ENCODE measurements at places on chromosomes 2 and 18. TPM values are rescaled to one million over a fixed set of nuclear protein-coding genes. Genes with fewer than 3 reads are reported as not detected.

DNA sequence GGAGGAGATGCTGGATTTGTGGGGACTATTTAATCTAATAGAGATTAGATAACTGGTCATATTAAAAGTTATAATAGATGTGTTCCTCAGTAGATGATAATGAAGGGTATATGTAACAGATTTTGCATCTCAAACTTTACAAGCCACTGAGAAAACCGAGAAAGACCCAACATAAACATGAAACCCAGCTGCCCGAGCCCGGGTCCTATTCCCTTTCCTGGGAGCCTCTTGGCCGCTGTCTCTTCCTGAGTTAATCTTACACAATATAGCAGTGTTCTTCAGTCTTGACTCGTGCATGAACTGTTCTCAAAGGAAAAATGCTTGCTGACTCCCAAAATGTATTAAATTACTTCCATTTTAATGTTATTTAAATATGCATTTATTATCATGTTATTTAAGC, 94.5 kb downstream of the COPS8 start:
- no peak for DNase-seq

DNA sequence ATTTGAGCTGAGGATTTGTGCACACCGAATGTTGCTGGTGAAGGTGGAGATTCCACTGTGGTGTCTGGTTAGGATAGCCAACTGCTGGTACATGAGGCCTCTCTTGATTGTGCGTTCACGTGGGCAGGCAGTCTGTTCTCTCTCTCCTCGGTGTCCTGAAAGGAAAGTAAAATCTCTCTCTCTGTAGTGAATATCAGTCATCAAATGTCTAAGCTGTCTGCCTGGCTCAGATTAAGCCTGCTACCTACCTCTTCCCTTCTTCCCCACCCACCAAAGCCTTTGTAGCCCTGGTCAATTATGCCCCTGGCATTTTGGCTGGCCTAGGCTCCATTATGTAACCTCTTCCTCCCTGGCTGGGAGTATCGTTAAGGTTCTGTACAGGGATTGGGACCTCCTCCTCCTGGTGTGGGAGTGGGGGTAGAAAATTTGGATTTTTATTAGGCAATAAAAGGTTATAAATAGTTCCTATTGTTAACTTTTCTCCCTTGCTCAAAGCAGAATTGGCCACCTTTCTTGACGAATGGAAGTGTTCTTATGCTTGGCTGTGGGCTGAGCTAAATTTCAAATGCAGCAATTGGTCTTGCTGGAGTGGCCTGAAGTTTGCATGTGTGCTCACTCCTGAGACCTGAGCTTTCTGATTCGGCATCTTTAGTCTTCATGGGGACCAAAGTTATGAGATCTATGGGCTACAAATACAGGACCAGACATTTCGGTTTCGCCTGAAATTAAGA, 148.8 kb downstream of the WDSUB1 start:
- peak; percentile 30 for DNase-seq

APOB gene
- not detected for total RNA-seq

GRCh38 chr2:67782443-67782842, 280.4 kb downstream of the C1D start:
- no peak for DNase-seq

TMEM150A gene
- total RNA-seq = 4.0 TPM

- peak; percentile 69 for DNase-seq
These were observed 221.6 kb downstream of the LPIN1 start for GRCh38 chr2:11967946-11968465.

GRCh38 chr18:2879889-2880288, 33.1 kb downstream of the EMILIN2 start:
- no peak for DNase-seq

DNA sequence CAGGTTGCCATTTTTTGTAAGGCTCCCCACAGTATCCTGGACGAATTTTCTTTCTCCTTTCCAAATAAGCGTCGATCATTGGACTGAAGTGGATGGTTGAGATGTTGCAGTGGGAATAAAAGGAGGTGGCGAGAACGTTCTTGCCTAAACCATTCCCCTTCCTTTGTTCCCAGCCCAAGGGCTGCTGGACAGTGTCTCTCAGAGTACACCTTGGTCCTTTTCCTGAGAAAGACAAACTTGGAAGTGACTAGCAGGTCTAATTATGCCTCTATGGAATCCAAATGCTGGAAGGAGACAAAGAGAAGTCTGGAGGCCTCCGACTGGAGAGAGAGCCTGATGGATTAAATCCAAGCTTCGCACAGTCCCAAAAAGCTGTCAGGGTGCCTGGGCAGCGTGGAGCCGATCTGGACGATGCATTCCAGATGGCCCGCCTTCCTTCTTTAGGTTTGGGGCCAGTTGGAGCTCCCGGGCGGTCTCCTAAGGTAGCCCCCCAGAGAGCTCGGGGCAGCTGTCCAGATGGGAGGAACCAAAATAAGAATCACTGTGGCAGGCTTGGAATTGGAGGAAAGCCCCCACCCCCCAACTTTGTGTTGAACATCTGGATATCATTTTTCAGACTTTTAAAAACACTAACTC, 186.8 kb downstream of the TMEM247 start:
- no peak for DNase-seq

GRCh38 chr2:77566131-77566530, 44.0 kb upstream of the LRRTM4 start:
- DNase-seq = no peak

GPR75 gene
- total RNA-seq = 2.8 TPM

DNA sequence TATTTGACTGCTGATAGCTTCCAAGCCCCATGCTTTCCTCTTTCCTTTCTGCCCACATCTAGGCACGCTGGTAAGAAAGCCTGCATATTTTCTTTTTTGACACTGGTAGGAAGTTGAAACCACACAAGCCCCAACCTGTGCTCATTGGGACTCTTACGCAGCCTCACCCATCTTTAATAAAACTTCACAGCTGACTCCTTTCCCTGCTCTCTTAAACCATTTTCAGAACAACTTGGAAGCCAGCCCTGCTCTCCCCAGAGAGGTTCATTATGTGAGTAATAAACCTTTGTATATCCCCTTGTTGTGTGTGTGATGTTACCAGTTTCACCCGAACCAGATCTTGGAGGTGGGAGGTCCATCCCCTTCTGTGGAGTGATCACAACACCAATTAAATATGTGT, 268.4 kb downstream of the GPD2 start:
- no peak for DNase-seq

DNA sequence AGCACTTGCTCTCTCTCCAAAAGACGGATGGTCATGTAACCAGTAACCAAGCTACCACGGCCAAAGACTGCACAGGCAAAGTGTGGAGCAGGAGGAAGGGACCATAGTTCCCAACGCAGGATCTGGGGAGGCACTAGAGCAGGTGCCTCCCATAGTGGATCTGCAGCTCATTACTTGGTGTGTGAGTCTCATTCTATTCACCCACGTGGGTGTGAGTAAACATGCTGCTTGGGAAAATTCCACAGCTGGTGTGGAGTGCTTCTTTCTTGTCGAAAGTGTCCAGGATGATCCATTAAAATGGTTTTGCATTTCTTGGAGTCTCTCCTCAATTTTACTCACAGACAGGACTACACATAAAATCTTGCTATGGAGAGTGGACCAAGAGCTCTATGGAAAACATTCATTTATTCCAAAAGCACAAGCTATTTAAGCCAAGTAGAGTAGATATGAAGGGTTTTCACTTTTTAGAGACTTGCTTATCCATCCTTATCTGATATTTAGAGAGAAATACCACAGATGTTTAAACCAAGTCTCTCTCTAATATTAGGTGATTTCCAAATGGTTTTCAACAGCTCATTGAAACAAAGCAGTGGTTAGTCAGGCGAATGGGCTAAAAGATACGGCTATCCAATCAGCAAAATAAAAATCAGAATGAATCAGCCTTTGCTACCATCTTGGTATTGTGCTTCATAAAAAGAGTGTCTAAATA, 104.3 kb upstream of the CCDC195 start:
- no peak for DNase-seq

DNA sequence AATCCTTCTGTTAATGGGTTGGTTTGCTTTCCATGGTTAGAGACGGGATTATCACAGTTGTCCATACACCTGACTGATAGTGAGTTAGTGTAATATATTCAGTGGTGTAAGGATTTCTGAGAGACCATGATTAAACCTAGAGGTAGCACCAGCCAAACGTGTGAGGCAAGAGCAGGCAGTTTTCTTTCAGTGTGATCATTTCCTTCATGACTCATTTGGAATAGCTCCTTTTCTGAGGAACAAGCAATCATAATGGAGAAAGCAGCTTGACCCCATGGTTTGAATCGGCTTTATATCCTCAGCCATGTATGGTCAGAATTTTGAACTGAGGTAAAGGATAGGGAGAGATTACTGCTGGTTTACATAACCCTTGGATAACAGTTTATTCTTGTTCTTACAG, 2.9 kb downstream of the MXD1 start:
- DNase-seq = peak; percentile 78

COBLL1 gene
- 6.7 TPM for total RNA-seq

GRCh38 chr2:217398101-217398500, 538.2 kb upstream of the TNP1 start:
- no peak for DNase-seq

SLC5A7 gene
- total RNA-seq = not detected

HRH4 gene
- 0.06 TPM for total RNA-seq

CAPN14 gene
- total RNA-seq = 0.11 TPM
